Occipital lobe (tissue), 3 donors: ENCODE measurements at places on chromosomes 6 and 20.
A peak's percentile ranks its signal among the peaks of the same experiment; 100 is the strongest.

- DNase-seq, result no peak
Observed at GRCh38 chr20:63889241-63890200, 5.4 kb upstream of the DNAJC5 start.

- DNase-seq, result no peak
Observed at GRCh38 chr20:32534661-32535240, 50.4 kb downstream of the NOL4L start.

- no peak for DNase-seq
Observed at GRCh38 chr6:106750946-106751345, 121.6 kb downstream of the QRSL1 start.

- no peak for DNase-seq
Observed at GRCh38 chr6:69097948-69098347, 462.9 kb downstream of the ADGRB3 start.

DNA sequence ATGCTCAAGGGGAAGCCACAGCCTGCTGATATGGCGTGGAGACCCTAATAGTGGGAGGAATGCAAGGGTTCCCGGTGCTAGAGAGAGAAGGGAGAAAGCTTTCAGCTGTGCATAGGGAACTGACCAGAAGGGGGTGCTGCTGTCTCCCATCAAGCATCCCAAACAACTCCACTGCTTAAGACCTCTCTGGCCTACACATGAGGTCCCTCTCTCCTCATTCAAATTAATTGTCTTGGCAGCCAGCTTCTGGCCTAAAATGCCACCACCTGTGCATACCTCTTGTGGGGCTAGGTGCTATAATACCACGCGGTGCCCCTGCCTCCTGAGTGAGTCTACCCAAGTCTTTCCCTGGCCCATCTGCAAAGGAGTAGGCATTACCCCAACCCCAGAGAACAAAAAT, 14.5 kb downstream of the ADISSP start:
- no peak for DNase-seq

GRCh38 chr6:102398788-102399390, 1005.4 kb downstream of the GRIK2 start:
- DNase-seq, result no peak

- no peak for DNase-seq
Observed at GRCh38 chr6:56699066-56699654, 56.5 kb upstream of the DST start.

GRCh38 chr6:63543982-63544381, 28.3 kb upstream of the LOC128125822 start:
- no peak for DNase-seq

- no peak for DNase-seq
Observed at GRCh38 chr6:15475872-15476271, 187.0 kb downstream of the DTNBP1 start.

GRCh38 chr20:36394340-36394965, 88.3 kb downstream of the DLGAP4 start:
- DNase-seq, result peak; percentile 49

GRCh38 chr6:155499574-155499973, 43.9 kb upstream of the NOX3 start:
- no peak for DNase-seq

DNA sequence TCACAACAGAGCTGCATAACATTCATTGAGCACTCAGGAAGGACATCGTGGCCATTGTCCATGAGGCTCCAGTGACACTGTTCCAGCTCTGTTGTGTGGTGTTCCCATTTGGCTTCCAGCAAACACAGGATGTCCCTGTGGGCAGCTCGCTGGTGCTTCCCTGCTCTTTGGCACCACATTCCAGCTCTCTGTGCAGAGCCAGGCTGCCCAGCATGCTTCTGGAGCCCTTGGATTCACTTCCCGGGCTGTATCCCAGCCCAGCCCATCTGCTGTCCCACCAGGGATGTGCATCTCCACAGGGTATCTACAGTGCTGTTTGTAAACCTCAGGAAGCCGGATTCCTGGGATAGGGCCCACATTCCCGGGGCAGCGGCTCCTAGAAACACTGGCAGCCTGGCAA, 57.2 kb downstream of the CTCFL start:
- no peak for DNase-seq
